Activated CD4-positive, CD25-positive, alpha-beta regulatory T cell (primary cell): ENCODE measurements at places on chromosomes 2 and 18.

GRCh38 chr2:221402072-221402471, 170.0 kb downstream of the EPHA4 start:
- no peak for DNase-seq

DNA sequence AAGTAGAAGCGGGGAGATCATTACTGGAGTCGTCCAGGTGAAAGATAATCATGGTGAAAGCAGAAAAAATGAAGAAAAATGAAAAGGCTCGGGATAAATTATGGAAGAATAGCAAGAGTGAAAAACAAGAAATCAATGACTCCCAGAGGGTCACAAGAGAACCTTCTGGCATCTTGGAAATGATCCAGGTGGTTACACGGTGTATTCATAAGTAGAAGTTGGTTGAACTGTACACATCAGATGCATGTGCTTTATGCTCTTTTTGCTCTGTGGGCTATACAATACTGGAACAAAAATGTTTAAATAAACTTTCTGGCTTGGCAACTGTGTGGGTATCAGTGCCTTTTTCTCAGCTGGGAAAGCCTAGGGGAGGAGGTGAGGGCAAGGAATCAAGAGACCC, 348.9 kb downstream of the RND3 start:
- no peak for DNase-seq

GRCh38 chr2:85385746-85386145, 24.4 kb downstream of the CAPG start:
- DNase-seq, result no peak

- no peak for DNase-seq
Observed at GRCh38 chr2:219462349-219462748, 27.7 kb downstream of the SPEG start.

- no peak for DNase-seq
Observed at GRCh38 chr2:119419065-119419464, 12.6 kb upstream of the TMEM37 start.
